ENCODE measurements at places on chromosomes 1 and 21.

DNA sequence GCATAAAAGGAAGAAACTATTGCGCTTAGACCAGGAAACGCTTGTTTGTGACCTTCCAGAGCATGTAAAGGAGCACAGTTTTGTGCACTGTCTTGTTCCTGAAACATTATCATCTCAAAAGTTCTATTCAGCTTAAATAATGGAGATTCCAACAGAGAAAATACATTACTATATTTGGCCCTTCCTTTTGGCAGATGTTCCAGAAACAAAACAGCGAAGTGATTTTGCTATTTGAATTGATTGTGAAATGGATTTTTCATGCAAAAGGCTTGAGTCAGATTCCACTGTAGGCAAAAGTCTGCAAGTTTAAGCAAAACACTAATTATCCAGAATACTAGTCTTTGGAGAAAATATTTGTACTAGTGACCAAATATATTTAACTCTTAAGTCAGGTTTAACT is 80.3 kb upstream of the PTBP2 start:
- DNase-seq = no peak

DNA sequence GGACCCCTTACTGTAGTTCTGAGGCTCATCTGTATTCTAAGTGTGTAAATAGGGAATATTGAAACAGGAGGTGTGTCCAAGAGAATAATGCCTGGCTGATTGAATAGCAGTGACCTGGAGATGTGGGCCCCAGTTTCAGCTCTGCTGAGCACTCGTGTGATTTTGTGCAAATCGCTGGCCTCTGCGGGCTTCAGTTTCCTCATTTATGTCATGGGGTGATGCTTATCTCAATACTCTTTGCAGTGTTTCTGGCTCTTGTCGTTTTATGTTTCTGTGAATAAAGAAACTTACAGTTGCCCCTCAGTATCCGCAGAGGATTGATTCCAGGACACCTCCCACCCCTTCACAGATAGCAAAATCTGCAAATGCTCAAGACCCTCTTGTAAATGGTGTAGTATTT is 5.0 kb downstream of the COG2 start:
- DNase-seq = no peak

GRCh38 chr1:42720868-42721267 is 19.2 kb downstream of the CLDN19 start:
- no peak for DNase-seq

DNA sequence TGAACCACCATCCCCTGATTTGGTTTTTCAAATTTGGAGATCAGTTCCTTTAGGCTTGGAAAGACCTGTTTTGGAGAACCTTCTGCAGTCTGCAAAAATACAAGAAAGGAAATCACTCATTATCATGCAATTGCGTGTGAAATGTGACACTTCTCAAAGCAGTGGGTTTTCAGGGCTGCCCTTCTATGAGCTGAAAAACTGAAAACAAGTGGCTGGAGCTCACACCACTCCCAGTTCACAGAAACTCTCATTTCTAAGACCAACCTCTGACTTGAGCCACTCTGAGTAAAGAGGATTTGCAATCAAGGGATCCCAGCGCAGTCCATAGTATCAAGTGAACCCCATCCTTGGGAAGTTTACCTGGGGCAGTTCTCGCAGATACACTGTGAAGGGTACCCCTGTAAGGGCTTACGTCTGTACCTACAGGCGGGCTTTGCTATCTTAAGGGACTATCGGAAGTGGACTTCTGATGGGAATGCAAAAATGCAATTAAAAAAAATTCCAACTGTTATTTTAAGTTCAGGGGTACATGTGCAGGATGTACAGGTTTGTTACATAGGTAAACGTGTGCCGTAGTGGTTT is 12.8 kb downstream of the SH2D1B start:
- no peak for DNase-seq

DNA sequence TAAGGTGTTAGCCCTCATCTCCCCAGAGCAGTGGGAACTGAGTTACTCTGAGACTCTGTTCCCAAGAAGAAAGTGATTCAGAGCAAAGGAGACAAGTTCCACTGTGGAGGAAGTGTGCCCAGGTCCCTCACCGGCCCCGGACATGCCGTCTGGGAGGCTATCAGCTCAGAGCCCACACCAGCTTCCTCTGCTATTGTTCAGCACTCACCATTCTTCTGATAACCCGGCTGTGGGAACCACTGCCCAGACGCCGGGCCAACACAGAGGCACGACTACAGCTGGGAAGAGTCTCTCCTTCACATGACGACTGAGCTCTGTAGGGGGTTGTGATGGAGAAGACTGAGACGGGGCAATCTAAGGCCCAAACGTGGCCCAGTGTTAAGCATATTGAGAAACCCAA is 34.2 kb upstream of the GJA5 start:
- DNase-seq = no peak

GRCh38 chr1:200710166-200710565 is 28.5 kb upstream of the CAMSAP2 start:
- no peak for DNase-seq

GRCh38 chr1:74579425-74579824 is 67.0 kb upstream of the LRRC53 start:
- no peak for DNase-seq

DNA sequence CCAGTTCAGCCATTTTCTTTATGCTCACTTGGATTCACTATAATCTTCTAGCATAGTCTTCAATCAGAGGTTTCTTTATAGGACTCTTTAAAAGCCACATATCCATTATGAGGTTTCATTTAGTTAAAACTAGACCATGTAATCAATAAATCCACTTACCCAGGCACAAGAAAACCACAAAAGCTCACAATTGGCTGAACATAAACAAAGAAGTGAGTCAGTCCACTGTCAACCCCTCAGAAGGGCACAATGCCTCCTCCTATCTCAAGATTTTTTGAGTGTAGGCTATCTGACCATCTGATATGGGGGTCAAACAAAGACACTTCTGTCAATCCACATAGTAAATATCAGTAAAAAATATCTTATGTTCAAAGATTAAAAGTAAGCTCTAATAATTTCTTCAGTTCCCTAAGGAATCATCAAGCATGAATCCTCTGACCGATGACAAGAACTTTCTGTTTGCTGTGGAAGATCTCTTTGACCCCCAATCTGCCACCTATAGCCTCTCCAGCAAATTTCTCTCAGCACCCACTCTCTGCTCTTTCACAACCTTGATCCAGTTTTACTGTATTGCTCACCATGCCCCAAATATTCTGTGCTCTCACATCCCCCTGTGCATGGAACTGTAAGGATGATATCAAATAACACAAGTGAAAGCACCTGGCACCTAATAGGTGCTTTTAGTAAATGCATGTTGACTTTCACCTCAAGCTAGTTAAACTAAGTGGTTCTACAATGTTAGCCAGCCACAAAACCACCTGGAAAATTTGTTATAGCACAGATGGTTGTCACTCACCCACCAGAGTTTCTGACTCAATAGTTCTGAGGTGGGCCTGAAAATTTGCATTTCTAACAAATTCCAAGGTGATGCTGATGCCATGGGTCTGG is 16.7 kb downstream of the RAB3B start:
- no peak for DNase-seq

- DNase-seq = no peak
Observed at GRCh38 chr1:43509740-43510375, 20.8 kb upstream of the PTPRF start.

- DNase-seq = no peak
Observed at GRCh38 chr1:198326915-198327314, 170.1 kb downstream of the NEK7 start.

DNA sequence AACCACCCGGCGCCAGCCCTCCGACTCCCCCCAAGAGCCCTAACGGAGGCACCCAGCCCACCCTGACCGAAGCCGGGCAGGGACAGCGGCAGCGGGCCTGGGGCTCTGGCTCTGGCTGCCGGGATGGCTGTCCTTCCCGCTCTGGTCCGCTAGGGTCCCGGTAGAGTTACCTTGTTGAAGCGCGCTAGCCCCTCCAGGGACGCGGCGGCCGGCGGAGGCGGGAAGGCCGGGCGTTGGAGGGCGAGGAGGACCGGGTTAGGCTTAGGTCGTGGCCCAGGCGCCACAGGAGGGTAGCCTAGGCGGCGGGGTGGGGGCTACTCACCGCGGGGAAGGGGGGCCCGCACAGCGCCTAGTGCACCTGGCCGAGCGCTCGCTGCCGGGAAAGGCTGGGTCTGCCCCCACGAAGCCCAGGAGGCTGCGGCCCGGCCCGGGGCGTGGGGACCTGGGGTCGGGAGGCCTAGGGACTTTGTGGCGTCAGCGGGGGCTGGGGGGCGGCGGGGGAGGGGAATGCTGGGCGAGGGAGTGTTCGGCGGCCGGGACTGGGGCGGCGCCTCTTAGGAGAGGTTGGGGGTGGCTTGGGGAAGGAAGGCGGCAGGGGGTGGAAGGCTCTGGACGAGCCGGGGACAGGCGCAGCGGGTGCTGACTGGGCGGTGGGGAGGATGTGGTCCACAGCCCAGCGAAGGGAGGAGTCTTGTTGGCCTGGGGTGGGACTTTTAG is at the start of gene TRIM17:
Gene TRIM17 (minus strand): TSS at position 645 of the 717 bp plus-strand sequence. CDS start 1,789 bp downstream, outside the sequence.
- no peak for DNase-seq

DNA sequence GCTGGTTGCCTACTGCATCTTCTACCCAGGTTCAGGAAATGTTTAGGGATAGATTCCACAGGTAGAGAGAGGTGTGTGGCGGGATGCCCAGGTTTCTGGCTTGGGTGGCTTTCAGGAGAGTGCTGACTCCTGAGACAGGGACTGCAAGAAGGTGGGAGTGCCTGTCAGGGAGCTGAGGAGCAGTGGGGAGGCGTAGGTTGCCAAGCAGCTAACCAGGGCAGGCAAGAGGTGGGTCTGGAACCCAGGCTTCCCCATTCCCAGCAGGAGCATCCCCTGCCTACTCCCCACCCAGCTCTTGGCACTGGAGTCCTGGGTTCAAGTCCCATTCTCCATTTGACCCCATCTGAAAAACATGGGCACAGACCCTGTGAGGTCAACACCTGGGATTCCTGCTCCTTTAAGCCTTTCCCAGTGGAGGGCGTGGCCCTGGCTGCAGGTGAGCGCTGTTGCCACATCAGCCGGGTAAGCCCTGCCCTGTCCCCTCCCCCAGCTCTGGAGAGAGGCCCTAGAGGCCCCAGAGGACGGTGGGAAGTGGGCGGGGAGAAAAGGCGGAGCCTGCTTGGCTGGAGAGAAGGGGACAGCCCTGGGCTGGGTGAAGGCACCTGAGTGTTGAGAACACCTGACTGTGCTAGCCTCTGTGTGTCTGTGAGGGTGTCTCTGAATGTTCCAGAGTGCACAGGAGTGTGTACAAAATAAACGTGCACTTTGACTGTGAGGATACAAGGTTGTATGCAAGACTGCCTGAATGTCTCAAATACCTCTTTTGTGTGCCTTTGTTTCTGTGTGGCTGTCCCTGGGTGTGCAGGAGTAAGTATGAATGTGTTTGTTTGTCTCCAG is 14.0 kb upstream of the SYNC start:
- no peak for DNase-seq

- DNase-seq = no peak
Observed at GRCh38 chr1:33338440-33339211, 17.7 kb upstream of the A3GALT2 start.

DNA sequence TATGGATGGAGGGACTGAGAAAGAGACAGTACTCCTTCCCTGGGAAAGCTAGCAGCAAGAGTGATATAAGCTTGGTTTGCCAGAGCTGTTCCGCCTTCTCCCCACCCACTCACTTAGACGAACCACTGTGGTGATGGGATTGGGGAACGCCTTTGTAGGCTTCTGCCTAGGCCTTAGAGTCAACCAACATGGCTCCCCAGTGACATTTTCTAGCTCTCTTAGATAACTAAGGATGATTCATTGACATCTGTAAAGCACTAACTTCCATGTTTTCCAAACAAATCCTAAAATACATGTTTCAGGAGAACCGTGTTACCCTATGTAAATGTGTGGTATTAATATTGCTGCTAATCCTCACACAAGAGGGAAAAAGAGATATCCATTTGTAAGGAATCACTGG is 21.6 kb upstream of the SSX2IP start:
- no peak for DNase-seq

GRCh38 chr21:38861989-38862683 is 56.4 kb downstream of the ETS2 start:
- no peak for DNase-seq

DNA sequence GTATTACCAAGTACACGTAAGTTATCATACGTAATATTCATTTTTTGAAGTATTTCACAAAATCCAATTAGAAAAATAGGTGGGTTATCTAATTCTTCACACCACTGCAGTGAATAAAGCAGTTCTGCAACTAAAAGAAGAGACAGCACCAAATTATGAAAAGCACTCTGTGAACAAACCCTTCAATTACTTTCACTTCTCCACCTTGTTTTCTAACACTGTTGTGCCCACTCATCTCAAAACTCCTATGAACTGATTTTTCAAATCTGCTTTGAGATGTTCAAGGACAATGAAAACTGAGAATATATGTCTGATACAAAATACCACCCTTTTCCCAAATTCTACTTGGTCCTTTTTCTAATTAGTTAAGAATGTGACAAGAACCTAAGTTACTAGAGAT is 39.4 kb downstream of the LTN1 start:
- DNase-seq = no peak

DNA sequence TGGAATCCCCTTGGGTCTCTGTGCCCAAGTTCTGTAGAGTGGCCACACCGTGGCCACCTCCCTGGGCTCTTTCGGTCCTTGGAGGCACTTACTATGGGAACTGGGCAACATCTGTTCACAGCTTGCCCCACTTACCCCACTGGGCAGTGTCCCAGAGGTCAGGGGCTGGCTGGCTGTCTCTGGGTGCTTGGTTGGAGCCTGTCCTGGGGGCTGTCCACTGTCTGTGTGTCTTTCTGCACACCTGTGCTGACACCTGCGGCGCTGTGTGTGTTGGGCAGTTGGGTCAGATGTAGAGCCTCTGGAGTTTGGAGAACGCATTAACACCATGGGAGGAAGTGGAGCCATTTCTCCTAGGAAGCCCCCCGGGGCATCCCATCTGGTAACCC is 1.3 kb upstream of the TMEM54 start:
- DNase-seq = no peak

DNA sequence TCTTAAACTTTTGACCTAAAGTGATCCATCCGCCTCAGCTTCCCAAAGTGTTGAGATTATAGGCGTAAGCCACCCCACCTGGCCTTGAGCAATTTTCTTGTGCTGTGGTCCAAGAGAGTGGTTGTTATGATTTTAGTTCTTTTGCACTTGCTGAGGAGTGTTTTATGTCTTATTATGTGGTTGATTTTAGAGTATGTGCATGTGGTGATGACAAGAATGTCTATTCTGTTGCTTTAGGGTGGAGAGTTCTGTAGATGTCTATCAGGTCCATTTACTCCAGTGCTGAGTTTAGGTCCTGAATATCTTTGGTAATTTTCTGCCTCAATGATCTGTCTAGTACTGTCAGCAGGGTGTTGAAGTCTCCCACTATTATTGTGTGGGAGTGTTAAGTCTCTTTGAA is 11.2 kb upstream of the S100B start:
- no peak for DNase-seq

DNA sequence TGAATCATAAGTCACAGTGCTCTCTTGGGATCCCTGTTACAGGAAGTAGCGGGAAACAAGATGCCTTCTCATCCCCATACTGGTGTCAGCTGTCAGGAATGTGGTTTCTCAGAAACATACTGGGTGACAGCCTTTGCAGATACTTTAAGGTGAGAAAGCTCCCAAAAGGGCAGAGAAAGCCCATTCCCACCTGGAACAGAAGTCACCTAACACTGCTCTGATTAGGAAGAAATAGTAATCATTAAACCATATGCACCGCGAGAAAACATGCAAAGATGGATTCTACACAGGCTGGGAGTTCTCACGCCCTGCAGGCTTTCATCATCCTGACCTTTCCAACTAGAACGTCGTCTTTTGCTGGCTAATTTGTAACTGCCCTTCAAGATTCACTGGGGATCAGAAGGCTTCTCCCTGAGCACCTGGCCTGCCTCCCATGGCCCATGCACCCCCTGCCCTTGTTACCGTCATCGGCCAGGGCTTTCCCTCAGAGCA is 46.2 kb upstream of the SLC44A3 start:
- DNase-seq = no peak

Measured in activated T-helper 1 cell treated with Interleukin-2 at 50 U/mL for 16 hours (primary cell).